ENCODE measurements at places on chromosomes 4 and X.

- no peak for DNase-seq
Observed at GRCh38 chr4:8274765-8275547, 5.4 kb downstream of the HTRA3 start.

DNA sequence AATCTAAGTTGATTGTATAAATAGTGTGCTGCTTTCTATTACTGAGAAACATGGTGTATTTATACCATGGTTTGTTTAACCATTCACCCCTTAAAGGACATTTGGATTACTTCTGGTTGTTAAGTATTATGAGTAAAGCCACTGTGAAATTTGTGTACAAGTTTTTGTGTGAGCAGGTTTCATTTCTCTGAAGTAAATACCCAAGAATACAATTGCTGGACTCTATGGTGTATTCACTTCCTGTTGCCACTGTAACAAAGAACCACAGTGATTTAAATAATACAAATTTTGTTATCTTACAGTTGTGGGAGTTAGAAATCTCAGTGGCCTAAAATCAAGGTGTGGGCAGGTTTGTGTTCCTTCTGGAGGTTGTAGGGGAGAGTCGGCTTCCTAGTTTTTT lies 869.6 kb downstream of the CCSER1 start:
- DNase-seq, result no peak

- DNase-seq, result no peak
Observed at GRCh38 chrX:108310506-108310905, 127.7 kb downstream of the COL4A6 start.

DNA sequence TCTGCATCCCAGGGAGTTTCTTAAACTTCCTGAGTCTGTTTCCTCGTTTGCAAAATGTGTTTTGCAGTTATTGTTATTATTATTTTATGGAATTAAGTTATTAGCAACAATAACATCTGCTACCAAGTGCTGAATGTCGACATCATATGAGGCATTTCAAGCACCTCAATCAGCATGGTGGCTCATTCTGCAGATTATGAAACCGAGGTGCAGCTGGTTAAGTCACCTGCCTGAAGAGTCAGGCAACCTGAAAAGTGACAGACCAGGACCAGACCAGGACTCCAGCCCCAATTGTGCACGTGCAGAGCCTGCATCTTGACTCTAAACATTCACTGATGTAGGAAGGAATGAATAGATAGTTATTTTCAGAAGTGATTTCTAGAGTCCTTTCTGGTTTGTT lies 99.8 kb downstream of the AFAP1 start:
- DNase-seq, result no peak

- no peak for DNase-seq
Observed at GRCh38 chr4:29326816-29327215, 1393.4 kb upstream of the PCDH7 start.

GRCh38 chrX:31894152-31894551 lies 822.3 kb upstream of the FTHL17 start:
- DNase-seq, result no peak

DNA sequence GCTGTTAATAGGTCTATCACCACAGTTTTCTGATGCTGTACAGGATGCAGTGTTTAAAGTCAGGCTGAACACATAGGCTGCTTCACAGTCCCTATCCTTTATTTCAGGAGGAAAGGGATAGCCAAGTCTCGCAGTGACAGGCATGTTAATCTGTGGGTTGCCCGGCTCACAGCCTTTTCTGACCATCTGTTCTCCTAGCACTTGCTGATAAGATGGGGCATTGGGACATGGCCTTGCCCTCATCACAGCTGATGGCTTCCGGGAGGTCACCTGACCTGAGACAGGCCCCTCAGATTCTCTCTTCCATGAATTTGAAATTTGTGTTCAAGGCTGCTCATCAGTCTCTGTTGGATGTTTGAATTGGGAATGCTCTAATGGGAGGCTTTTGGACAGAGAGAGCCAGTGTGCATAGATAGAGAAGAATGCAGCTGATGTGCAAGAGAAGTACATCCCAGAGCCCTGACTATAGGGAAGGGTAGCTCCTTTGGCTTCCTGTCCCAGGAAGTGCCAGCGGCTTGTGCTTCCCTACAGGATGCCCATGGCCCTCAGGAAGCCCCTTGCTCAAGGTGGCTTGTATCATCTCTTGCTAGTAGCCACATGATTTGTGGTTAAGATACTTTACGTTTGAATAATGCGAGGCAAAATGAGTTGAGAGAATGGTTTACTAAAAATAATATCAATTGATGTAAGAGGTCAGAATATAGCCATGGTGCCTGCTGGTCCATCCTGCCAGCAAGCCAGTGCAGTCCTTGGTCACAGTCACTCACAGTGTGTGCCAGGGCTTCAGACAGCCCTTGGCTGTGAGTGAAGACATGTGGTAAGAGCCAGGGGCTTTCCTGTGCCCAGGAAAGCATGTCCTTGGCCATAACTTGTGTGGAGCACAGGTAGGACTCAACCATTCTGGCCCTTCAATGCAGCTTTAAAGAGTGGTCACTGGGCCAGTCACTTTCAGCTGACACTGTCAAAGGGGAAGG lies 88.6 kb downstream of the TSPAN7 start:
- no peak for DNase-seq

GRCh38 chr4:14254252-14254651 lies 626.7 kb upstream of the BOD1L1 start:
- no peak for DNase-seq

DNA sequence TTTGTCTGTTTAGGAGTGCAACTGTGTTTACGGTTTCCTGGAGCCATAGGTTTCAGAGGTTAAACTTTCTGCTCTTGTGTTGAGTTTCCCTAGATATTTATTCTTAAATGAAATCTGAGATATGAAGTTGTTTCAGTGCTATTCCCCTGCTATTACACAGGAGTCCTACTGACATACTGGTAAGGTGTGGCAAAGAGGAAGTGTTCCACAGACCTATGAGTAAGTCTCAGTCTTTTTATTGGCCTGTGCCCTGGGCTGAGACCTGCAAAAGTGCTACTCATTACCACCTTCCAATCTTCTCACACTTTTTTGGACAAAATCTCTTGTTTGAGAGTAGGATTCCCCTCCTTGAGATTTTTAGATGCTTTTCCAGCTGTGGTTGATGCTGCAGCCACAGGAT lies 35.6 kb upstream of the MAGEA8 start:
- DNase-seq, result no peak

DNA sequence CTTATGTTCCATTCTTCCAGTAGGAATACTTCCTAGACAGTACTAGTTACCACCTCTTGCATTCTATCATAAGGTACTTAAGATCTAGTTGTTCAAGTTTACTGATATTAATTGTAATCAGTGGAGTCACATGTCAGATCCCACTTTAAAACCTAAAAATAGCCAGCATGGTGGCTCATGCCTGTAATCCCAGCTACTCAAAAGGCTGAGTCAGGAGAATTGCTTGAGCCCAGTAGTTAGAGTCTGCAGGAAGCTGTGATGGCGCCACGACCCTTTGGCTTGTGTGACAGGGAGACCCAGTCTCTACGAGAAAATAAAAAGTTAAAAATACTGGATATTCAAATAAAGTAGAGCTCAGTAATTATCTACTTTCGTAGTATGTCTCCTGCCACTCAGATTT lies 57.7 kb downstream of the MAD2L1 start:
- DNase-seq, result no peak

- no peak for DNase-seq
Observed at GRCh38 chr4:141180991-141181761, 39.5 kb upstream of the ZNF330 start.

- DNase-seq, result no peak
Observed at GRCh38 chrX:36501169-36501702, 506.9 kb upstream of the FAM47C start.

- DNase-seq, result no peak
Observed at GRCh38 chr4:103853627-103854026, 133.8 kb upstream of the TACR3 start.

DNA sequence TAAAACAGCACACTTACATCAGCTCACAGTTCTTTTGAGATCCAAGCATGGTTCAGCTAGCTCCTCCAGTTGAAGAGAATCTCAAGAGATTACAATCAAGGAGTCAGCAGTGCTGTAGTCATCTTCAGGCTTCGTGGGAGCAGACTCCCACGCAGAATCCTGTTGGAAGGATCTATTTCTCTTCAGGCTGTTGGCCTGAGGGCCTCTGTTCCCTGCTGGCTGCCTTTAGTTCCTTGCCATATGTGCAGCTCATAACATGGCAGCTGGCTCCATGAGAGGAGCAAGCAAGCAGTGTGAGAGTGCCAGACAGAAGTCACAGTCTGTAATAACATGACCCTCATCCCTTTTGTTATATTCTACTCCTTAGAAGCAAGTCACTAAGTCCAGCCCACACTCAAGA lies 168.6 kb downstream of the COX18 start:
- DNase-seq, result no peak

DNA sequence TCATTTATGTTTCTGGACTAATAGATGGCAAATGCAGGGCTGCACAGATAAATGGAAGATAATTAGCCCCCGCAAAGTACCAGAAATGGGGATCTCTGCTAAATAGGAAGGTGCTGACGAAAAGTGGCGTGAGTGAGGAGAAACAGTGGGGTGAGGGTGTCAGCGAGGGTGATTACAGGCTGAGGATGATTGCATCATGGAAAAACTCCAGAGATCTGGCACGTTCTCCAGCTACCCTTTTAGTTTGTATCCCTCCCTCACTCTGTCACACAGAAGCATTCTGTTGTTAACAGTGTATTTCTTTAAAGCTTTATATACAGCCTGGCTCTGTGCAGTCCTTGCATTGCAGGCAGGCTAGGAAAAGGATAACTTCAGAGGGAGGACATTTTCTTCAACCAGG lies 309.6 kb upstream of the DDX53 start:
- DNase-seq, result no peak

- DNase-seq, result no peak
Observed at GRCh38 chr4:38040619-38041018, 80.4 kb downstream of the PTTG2 start.

- DNase-seq, result no peak
Observed at GRCh38 chrX:68387776-68388175, 45.5 kb downstream of the OPHN1 start.

DNA sequence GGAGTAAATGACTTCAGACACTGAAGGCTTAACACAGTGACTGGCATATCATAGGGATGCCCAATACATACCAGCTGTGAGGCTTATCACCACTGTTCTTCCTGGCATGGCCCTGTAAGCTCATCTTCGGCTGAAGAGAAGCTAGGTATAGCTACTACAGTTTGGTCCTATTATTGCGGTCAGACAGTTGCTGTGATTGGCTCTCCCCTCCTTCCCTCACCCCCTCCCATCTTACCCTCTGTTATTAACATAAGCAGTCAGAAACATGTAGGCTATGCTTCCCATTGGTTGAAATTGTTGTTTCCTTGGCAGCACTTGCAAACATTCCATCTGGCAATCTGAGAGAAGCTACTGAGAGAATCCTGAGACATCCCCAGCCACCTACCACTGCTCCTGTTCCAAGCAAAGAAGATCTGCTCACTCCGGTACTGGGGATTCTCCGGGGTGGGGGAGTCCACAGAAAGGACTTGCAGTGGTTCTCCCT lies at the start of gene AKAP14:
AKAP14 (plus strand) TSS at position 51 of the 484 bp plus-strand sequence. CDS start 7,331 bp downstream, outside the sequence.
- no peak for DNase-seq

DNA sequence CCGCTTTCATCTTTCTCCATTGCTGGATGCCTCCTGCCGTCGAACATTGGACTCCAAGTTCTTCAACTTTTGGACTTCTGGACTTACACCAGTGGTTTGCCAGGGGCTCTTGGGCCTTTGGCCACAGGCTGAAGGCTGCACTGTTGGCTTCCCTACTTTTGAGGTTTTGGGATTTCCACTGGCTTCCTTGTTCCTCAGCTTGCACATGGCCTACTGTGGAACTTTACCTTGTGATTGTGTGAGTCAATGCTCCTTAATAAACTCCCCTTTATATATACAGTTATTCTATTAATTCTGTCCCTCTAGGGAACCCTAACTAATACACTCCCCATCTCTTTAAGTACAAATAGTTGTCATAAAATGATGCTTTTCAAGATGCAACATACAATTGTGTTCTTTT lies 595.3 kb downstream of the ARAP2 start:
- no peak for DNase-seq

GRCh38 chrX:45849261-45849862 lies 648.7 kb upstream of the DIPK2B start:
- no peak for DNase-seq

- DNase-seq, result no peak
Observed at GRCh38 chrX:19386679-19387078, 43.0 kb downstream of the PDHA1 start.

DNA sequence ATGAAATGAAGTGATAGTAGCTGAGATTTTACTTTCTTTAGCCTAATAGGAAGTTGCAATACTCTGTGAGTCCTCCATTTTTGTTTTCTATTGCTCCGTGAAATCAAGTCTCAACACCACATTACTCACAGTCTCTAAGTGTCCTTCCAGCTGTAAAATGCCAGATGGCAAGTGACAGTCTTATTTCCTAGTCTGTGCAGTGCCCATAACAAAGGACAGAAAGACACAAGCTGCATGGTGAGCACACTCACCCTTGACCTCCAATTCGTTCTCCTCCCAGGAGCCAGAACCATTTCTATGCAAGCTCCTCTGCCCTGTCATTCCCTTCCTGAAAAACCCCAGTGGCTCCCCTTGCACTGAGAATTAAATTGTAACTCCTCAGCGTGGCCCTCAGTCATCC lies 101.6 kb downstream of the PARM1 start:
- DNase-seq, result no peak

- no peak for DNase-seq
Observed at GRCh38 chr4:18192901-18193300, 171.3 kb upstream of the LCORL start.

- no peak for DNase-seq
Observed at GRCh38 chr4:129823105-129823504, 727.2 kb downstream of the C4orf33 start.

GRCh38 chrX:118655561-118656246 lies 71.7 kb upstream of the IL13RA1 start:
- DNase-seq, result no peak

- DNase-seq, result no peak
Observed at GRCh38 chr4:176256921-176257320, 12.1 kb downstream of the ASB5 start.

DNA sequence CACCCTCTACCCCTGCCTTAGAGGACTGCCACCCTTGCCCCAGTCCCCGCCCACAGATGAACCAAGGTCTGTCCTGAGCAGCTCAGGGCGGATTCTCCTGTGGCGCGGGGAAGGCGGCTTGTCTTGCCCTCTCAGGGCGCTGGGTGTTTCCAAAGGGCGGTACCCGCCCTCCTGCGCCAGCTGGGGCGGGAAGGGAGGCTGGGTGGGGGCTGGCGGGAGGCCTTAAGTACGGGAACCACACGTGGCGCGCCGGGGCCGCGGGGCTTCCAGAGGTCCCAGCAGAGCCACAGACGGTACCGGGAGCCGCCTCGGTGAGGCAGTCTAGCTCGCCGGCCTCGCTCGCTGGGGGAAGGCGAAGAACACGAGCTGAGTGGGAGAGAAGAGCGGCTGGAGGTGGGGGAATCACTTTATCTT lies 361.1 kb downstream of the MID1IP1 start:
- DNase-seq, result peak; percentile 48

- DNase-seq, result no peak
Observed at GRCh38 chr4:10598829-10599228, 85.7 kb downstream of the CLNK start.

DNA sequence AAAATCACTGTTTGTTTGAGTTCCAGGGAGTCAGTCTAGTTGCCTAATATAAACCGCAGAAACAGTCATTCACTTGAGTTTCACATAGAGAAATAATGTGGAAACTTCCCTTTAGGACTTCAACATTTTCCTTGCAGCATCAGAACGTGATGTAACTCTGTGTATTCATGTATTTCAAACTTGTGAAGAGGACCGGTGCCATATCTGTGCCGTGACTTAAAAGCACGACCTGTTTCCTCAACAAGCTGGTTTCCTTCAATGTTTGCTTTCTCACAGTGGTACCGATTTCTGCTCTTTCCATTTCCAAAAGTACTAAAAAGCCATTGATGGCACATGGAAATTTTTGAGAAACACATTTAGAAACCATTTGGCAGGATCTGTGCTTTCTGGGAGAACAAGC lies 166.6 kb upstream of the RAPGEF2 start:
- DNase-seq, result no peak

- DNase-seq, result no peak
Observed at GRCh38 chr4:82084747-82085146, 289.0 kb downstream of the HNRNPD start.

All from stimulated activated CD4-positive, alpha-beta T cell treated with anti-CD3 and anti-CD28 coated beads, Interleukin-2, amount 100 ng/mL, for 4 hours (primary cell).